Endothelial cell (in vitro differentiated cells): ENCODE measurements at places on chromosomes 6 and 20. TPM values are rescaled to one million over a fixed set of nuclear protein-coding genes. Genes with fewer than 3 reads are reported as not detected.

DBNDD2 gene
- 2.0 TPM for total RNA-seq

HLA-DRB1 gene
- total RNA-seq, result 5.1 TPM

TRAM2 gene
- total RNA-seq, result 29.4 TPM

DACT2 gene
- 0.23 TPM for total RNA-seq

DNA sequence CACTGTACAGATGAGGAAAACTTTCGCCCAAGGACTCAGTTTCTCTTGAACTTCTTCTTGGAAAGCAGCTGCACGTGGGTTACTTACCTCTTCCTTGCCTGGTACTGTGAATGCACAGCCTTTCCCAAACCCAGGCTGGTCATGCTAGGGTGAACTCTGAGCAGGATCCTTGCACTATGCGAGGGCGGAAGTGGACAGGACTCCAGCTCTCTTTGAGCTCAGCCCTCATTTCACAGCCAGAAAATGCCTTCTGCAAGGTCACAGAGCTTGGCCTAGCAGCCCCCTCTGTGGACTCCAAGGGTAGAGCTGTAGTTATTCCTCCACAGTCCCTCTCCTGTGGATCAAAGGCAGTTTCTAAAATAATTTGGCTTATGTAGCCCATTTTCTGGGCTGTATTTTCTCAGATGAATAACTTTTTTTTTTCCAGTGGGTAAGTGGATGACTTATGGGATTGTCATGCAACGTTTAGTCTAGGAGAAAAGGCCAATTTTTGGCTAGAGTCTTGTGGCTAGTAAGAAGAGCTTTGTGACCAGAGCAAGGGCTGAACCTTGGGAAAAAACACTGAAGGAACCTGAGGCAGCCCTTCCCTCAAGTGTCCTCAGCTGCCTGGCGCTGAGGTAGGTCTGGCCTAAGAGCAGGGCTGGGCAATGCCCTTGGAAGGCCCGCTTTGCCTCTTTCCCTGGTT, 172.7 kb downstream of the SCP2D1 start:
- H3K4me3 ChIP-seq, result no peak overlapping the region
- no peak for DNase-seq
- peaks cover 5% of the 10 kb centered on the region for H3K27me3 ChIP-seq
- H3K27ac ChIP-seq, result no peak overlapping the region

GRCh38 chr20:48523191-48523995, 304.4 kb downstream of the PREX1 start:
- no peaks in the 10 kb centered on the region for H3K36me3 ChIP-seq
- no peaks in the 10 kb centered on the region for H3K4me1 ChIP-seq
- no peak overlapping the region for H3K4me3 ChIP-seq
- peaks cover 1% of the 10 kb centered on the region for H3K27me3 ChIP-seq
- no peak overlapping the region for H3K27ac ChIP-seq

GRCh38 chr20:35344354-35344837, 52.2 kb upstream of the FAM83C start:
- no peak overlapping the region for H3K27ac ChIP-seq
- DNase-seq, result no peak
- H3K4me3 ChIP-seq, result peak overlapping the region; percentile 40
- H3K4me1 ChIP-seq, result peaks cover 6% of the 10 kb centered on the region

DNA sequence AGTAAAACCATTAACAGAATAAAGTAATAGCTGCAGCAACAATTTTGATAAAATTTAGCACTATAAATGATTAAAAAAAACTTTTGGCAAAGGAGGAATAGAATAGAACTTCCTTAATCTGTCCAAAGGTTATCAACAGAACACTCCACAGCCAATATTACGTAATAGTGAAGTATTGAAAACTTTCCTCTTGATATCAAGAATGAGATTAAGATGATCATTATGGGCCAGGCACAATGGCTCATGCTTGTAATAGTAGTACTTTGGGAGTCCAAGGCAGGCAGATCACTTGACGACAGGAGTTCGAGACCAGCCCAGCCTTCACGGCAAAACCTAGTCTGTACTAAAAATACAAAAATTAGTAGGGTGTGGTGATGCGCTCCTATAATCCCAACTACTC, 26.0 kb downstream of the SOBP start:
- H3K4me3 ChIP-seq, result no peak overlapping the region
- no peaks in the 10 kb centered on the region for H3K27me3 ChIP-seq
- peaks cover 7% of the 10 kb centered on the region for H3K4me1 ChIP-seq
- DNase-seq, result no peak

DNA sequence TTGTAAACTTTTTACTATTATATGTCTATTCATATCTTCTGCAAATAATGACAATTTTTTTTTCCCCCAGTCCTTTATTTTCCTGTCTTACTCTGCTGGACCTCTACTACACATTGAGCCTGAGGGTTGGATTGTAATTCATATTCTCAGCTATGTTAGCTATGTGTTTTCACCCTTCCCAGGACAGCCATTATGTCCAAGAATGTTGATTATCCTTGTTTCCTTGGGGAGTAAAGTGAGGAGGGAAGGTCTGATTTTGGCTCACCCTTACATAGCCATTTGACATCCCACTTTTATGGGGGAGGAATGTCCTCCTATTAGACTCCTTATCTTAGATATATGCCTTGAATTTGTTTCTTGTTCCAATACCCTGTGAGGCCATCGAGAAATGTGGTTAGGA, 17.6 kb upstream of the TBC1D32 start:
- H3K27ac ChIP-seq, result no peak overlapping the region
- DNase-seq, result no peak
- H3K4me3 ChIP-seq, result no peak overlapping the region
- no peaks in the 10 kb centered on the region for H3K27me3 ChIP-seq
- peaks cover 5% of the 10 kb centered on the region for H3K4me1 ChIP-seq
